ENCODE measurements at places on chromosomes 5 and 9.

DNA sequence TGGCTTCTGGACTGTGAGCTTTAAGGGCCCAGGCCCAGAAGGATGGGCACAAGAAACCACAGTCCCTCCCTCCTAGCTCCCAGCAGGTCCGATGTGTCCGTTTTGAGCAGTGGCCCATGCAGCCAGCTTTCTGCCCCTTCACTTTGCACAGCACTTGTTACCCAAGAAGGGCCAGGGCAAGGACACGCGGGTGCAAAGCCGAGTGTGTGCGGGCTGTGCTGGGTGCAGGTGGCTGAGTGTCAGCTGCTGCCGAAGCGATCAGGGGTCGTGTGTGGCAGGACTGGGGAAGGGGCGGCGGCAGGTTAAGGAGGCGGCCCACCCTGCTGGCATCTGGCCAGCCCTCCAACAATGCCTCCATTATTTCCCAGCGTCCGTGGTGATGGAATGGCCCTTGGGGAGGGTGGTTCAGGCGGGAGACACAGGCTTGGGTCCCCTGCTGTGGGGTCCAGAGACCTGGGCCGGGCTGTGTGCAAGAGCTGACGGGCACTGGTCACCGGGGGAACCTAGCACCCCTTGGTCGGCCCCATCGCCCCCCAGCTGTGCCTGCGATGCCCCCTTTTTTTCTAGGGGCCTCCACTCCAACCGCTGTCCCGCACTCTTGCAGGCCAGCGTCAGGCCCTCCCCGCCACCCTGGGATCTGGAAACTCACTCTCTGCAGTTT is 653 bp downstream of the LHX3 start:
- no peak for DNase-seq

DNA sequence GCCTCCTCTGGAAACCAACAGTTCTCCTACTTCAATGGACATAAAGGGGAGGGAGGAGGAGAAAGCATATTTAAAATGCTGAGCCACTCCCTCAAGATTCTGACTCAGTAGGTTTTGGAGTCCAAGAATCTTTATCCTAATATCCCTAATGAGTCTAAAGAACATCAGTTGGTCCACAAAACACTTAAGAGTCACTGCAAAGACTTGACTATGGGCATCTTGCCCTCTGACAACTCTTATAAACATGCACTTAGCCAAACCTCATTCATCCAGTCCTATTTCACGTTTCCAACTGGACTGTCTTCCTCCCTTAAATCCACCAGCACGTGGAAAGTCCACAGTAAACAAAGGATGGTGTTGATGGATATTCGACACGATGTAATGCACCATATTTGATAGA is 172.5 kb downstream of the FAM114A2 start:
- DNase-seq = no peak

DNA sequence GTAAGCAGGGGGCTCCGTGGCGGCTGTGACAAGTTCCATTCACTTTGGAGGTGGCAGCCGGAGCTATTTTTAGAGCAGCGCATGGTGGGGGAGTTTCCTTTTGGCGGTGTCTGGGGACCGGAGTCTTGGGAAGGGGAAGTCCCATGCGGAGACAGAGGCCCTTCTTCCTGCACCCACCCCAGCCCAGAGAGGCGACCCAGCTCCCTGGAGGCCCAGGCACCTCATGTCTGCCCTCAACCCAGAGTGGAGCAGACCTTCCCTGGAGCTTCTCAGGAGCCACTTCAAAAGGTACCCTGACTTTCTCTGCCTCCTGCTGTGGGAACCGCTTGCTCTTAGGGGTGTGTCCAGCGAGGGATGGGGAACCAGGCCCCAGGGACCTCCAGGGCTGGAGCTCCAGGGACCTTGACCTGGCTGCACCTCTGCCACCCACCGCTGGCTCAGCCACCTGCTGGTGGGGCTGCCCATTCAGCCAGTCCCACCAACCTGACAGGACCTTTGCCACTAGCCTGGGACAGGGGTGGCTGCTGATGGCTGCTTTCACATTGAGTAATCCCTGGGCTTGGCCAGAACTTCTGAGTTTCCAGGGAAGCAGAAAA is 34.1 kb downstream of the NEK6 start:
- DNase-seq = no peak

DNA sequence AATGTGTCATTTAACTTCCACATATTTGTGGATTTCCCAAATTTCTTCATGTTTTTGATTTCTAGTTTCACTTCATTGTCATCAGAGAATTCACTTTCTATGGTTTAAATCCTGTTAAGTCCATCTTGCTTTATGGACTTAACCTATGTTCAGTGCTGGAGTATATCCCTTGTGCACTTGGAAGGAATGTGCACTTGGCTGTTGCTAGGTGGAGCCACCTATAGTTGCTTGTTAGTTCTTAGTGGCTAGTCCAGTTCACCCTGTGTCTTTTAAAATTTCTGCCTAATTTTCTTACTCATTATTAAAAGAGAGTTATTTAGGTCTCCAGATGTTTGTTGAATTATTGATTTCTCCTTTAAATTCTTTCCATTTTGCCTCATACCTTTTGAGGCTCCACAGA is 1472.5 kb upstream of the CDH6 start:
- no peak for DNase-seq

- DNase-seq = no peak
These were observed 69.9 kb downstream of the C9orf57 start for GRCh38 chr9:71990466-71990865.

GRCh38 chr5:141403387-141403786 is 809 bp downstream of the PCDHGA9 start:
- DNase-seq = no peak

GRCh38 chr5:151023651-151024050 is 3.3 kb downstream of the GPX3 start:
- peak; percentile 85 for DNase-seq

DNA sequence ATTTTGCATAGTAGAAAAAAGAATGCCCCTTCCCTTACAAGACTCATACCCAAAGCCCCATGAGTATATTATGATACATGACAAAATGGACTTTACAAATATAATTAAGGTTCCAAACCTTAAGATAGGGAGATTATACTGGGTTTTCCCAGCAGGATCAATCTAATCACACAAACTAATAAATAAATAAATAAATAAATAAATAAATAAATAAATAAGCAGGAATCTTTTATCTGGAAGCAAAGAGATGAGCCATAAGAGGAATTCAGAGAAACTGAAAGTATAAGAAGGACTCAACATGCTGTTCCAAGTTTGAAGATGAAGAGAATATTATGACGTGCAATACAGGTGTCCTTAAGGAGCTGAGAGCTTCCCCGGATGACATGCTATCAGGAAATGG is 1174.5 kb downstream of the DTWD2 start:
- no peak for DNase-seq

- no peak for DNase-seq
These were observed 25.1 kb upstream of the LPAR1 start for GRCh38 chr9:111063332-111063731.

GRCh38 chr9:123026425-123026824 is 7.0 kb upstream of the GPR21 start:
- DNase-seq = no peak

DNA sequence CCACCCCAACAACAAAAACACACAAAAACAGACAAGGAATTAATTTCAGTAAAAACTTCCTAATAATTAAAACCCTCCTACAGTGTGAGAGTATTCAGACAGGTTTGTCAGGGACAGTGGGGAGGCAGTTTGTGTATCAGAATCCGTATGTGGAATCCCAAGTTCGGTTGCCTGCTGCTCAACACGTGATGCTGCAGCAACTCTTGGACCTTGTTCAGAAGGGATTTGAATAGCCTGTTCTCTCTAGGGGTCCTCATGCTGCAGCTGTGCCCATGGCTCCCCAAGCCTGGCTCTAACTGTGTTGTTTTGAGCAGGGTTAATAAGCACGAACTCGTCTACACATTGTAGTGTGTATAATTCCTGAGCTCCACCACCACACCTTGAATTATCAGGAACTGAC is 28.7 kb downstream of the TLE4 start:
- no peak for DNase-seq

DNA sequence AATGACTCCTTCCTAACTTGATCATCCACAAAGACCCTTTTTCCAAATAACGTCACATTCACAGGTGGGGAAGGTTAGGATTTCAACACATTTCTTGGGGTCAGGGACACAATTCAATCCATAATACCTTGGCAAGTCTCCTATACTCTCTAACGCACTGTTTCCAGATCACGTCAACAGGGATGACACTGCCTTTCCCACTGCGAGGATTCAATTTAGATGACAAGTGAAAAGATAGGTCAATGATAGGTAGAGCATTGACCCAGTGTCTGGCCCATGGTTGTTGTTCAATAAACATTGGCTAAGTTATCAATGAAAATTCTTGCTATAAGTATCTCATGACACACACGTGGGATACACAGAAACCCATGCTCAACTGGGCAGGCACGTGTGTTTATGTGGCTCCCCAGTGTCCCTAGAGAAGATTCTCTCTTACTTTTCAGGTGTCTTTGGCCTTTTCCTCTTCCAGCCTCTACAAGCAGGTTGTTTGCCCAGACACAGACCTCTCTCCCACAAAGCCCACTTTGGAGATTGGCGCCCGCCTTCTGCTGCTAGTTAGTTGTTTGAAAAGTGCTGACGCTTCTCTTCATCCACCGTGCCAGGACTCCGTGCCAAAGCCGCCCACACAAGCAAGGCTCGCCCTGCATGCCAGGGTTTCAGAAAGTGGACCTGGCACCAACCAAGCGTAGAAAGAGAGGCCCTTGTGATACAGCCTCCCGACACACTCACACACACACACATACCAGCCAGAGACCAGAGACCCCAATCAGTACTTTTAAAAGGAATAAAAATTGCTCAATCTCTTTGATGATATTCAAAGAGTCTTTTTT is 594.5 kb downstream of the BNC2 start:
- peak; percentile 28 for DNase-seq

DNA sequence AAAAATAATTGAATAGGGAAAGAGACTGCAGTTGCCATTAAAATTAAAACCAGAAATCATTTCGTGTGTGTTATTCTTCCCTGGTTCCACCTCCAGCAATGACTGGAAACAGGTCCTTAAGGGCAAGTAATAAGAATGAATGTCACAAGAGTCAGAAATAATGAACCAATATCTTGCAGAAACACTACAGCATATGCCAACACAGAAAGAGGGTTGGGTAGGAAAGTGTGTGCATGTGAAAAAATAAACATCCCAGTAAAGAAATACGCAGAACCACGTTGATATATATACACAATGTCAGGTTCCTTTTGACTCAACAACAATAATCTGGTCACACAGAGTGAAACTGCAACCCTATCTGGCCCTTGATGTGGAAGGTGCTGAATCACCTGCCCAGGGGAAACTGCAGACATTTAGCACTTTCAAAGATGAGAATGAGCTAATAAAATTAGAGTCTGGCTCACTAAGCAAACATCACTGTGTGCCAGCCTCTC is 15.0 kb downstream of the HMHB1 start:
- DNase-seq = peak; percentile 88

DNA sequence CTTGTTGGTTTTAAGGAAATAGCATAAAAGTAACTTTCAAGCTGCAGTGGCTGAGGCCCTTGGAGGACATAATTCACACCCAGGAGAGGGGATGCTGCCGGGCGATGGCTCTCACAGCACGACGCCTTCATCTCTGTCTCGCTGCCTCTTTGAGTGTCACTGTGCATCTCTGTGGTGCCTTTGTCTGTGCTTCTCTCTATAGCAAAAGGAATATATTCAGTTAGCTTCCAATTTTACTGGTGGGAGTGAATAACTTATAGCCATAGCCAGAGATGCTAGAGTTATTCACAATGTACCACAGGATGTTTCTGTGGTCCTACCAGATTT is 276.7 kb downstream of the SYK start:
- DNase-seq = no peak

All from epithelial cell of esophagus (primary cell).